Iris pigment epithelial cell (primary cell): ENCODE measurements at places on chromosomes 1 and 21.

- DNase-seq = no peak
Measured at GRCh38 chr1:110070282-110070669, 196 bp downstream of the ALX3 start.

GRCh38 chr1:147924813-147925212, 3.4 kb upstream of the GPR89B start:
- no peak for DNase-seq

DNA sequence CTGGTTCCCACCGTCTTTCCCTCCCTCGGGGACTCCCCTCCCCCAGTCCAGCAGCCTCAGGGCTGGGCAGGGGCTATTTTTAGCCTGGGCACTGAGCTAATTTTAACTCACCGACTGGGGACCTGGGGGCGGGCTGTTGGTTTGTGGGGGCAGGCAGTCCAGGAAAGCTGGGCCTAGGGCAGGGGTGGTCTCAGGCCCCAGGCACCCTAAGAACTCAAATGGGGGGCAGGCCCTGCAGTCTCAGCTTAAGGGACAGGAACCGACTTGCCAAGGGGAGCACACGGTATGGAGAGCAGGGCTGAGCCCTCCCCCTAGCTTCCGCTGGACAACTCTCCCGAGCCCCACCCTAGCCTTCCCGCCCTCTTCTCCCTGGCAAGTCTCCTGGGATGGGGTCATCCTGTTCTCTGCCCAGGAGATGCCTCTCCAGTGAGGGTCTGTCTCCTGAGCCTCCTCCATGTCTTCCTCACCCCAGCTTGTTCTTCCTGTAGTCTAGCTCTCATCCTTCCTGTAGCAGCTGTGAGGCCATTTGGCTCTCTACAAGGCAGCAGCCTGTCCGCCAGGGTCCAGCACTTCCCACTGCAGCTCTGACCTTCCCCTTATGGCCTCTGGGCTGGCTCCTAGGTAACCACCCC, 10.1 kb downstream of the MEF2D start:
- no peak for DNase-seq

GRCh38 chr1:4724001-4724400, 69.6 kb downstream of the AJAP1 start:
- DNase-seq = no peak

GRCh38 chr1:83857103-83857502, 141.8 kb downstream of the TTLL7 start:
- peak; percentile 39 for DNase-seq

DNA sequence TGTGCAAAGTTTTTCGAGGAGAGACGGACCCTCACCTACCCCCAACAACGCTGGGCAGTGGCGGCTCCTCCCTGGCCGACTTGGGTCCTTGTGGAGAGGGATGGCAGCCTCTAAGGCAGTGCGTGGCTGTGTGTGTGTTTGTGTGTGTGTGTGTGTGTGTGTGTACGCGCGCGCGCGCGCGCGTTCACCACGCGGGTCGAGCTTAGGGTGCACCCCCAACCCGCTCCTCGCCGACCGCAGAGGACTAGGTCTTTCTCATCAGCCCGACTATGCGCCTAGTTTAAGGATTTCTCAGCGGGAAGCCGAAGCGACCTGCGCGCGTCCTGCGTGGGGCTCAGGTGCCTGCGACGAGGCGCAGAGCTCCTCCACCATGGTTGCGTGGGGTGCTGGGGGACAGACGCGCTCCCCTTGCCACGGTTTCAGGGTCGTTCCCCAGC, 940 bp downstream of the SOX13 start:
- peak; percentile 47 for DNase-seq

DNA sequence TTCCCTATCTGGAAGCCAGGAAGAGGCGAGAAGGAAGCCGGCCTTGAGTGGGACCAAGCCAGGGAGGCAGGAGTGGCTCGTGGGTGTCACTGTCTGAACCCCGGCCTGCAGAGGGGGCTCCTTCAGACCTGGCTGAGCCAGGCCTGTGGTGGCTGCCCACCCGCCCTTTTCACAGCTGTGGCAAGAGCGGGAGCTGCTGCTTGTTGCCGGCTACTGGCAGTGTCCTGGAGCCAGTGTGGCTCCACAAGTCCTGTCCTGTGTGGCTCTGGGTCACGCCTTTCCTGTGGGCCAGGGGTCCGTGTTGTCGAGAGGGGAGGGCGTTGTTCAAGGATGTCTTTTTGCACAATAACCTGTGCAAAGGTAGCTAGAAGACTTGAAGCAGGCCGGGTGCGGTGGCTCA, 1.3 kb downstream of the PFKL start:
- DNase-seq = no peak

- DNase-seq = no peak
Measured at GRCh38 chr1:68183895-68184294, 48.4 kb downstream of the WLS start.

DNA sequence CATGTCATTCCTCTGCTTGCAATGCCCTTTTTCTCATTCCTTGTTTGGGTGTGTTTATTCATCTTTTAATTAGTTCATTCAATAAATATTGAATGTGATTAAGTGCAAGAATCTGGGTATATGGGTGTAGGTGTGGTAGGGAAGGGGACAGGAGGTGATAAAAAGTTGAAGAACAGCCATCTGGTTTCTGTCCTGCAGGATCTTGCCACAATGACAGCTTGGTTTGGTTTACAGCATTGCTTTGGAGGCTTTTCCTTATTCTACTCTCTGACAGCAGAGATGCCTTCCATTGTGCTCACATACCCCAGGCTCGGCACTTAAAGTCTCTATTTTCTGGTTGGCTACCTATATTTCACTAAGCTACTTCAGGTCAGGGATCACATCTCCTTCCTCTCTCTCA, 3.0 kb upstream of the REG4 start:
- DNase-seq = no peak

DNA sequence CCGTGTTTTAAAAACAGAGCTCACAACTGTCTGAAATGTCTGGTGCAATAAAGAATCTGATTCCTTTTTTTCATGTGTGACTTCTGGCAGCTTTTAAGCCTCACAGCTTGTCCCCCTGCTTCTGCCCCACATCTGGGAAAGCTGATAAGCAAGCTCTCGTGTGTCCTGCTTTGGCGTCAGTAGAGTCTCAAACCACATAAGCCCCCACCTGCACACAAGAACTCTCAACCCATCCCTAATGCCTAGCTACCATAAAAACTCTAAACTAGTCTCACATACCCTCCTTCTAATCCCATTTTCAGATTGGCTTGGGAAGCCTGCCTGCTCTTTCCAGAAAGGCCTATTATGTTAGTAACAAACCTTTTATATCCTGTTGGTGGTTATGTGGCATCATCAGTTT, 94.6 kb upstream of the DAB1 start:
- DNase-seq = no peak

- no peak for DNase-seq
Measured at GRCh38 chr1:159943908-159944622, 1.3 kb downstream of the IGSF9 start.

GRCh38 chr1:158830904-158831507, at the start of gene MNDA:
Gene MNDA (plus strand): TSS chr1:158831351. CDS start chr1:158842154, 10,803 bp downstream.
- DNase-seq = no peak

GRCh38 chr1:78950826-78951225, 55.7 kb downstream of the ADGRL4 start:
- DNase-seq = peak; percentile 8

DNA sequence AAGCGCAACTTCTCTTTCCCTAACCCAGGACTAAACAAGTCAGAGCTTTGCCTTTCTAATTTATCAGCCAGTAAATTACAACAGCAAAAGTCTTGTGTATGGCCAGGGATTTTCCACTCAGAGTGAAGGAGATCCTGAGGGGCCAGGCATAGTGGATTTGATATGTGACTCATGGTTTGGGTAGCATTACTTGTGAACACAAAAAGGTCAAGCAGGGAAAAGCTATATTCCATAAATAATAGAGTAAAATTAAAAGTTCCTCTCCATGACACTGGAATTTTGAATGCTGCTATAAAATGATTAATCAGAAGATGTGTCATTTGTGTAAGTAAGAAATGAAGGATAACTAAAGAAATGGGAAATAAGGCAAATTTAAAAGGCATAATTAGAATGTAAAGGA, 284.8 kb downstream of the HLX start:
- DNase-seq = peak; percentile 63

DNA sequence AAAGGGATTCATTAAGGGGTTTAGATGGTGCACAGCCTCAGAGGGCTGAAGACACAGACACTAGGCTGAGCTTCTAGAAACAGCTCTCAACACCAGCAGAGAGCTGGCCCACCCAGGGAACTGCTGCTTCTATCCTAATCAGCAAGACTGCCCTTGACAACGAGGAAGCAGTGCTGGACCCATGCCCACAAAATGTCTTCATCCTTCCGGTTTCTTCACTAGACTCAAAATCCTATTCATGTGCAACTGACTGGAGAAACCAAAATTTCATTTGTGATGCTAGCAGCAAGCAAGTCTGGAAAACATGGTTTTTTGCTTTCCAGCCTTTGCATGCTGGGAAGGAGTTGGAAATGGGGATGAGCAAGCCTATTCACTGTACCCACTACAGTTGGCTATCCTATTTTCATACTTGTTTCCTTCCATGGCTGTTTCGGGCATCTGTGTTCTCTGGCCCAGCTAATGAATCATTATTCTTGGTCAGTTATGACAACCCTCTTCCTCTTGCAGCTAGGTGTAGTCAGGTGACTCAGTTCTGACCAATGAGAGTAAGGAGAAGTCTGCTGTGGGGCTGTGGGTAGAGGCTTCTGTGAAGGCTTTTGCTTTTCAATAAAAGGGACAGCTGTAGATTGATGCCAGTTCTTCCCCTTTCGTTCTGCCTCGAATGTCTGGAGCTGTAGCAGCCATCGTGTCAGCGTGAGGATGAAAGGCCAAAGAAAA, 14.6 kb upstream of the TMEM61 start:
- peak; percentile 85 for DNase-seq

DNA sequence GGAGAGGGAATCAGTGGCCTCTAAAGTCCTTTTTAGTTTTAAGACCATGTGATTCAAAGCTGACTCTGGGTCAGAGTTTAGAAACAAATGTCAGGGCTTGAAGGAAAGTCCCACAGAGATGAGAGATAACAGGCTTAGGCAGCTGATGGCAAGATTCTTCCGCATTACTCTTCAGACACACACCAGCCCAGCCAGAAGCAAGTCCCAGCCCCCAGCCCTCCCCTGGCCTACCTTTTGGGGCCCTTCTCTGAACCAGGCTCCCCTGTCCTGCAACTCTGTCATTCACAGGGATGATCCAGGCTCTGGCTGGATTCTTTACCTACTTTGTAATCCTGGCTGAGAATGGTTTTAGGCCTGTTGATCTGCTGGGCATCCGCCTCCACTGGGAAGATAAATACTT, 13.1 kb upstream of the CASQ1 start:
- DNase-seq = no peak

DNA sequence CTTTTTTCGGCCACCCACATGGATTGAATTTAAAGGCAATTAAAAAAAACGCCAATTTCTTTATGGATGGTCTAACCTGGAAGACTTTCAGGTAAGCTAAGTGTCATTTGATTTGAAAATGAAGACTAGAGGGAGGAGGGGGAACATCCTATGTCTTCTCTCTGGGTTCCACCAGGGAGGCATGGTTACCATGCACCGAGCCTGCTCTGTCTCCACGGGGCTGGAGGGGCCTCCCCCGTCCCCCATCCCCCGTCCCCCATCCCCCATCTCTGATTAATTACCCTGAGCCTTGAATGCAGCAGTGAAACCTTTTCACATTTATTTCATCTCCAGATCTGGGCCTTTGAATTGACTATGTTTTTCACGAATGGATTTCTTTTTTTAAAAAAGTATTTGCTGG, 135.1 kb downstream of the TLR5 start:
- DNase-seq = no peak

- DNase-seq = peak; percentile 81
Measured at GRCh38 chr1:181111559-181111958, 23.1 kb downstream of the IER5 start.

DNA sequence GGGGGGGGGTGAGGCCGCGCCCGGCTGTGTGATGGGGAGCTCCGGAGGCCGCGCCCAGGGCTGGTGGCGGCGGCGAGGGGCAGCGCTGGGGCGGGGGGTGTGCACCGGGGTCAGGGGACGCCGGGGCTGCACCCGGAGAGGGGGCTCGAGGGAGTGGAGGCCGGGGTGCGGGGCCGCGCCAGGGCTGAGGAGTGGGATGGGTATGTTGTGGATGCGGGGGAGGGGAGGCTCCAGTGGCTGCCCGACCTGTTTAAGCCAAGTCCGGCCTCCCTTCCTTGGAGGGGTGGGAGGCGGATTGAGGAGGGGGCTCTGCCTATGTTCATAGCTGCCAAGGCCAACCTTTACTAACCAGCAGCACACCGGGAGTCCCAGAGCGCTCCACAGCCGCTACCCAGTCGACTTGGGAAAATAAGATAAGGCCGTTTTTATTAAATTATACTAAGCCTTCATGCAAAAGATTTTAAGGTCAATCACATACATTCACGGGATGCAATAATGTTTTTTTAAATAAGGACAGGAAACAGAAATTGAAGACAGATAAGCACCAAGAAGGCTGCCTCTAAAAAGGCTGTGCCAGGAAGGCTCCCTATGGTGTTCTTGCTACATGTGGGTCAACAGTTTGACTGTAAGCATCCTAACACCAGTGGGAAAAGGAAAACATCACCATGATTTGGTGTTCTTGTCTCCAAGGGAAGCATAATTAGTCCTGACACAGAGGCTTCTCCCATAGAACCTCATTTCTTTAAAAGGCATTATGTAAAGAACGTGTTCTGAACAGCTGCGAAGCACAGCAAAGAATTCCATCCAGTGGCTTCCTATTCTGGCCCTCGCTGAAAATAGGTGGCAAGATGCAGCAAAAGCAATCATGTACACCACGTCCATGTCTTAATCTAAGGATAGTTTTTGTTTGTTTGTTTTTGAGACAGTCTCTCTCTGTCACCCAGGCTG, 626 bp upstream of the HLCS start:
- no peak for DNase-seq

DNA sequence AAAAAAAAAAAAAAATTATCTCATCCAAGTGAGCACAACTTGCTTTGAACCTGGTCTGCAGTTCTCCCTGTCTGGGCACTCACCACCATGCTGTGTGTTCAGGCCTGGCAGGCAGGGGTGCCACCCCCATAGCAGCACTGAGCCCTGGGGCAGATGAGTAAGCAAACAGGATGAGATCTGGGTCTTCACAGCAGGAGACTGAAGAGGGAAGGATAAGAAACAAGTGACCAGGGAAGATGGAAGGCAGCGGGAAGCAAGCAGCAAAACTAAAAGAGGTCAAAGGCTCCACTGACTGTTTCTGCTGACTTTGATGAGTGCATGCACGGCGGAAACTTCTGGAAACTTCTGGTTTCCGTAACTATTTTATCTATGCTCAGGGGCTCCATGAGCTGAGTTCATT, 133.5 kb upstream of the SOD1 start:
- peak; percentile 11 for DNase-seq

- no peak for DNase-seq
Measured at GRCh38 chr1:101915597-101915996, 81.1 kb downstream of the OLFM3 start.
